Activated CD4-positive, alpha-beta T cell treated with anti-CD3 and anti-CD28 coated beads, Interleukin-2, amount 10 ng/mL, durations not matched to agents 7 days and 5 days (primary cell): ENCODE measurements at places on chromosomes 6 and 20. TPM values are rescaled to one million over a fixed set of nuclear protein-coding genes. Genes with fewer than 3 reads are reported as not detected.
A peak's percentile ranks its signal among the peaks of the same experiment; 100 is the strongest.

The MYMX gene
- not detected for total RNA-seq

The OGFRL1 gene
- total RNA-seq: 10.8 TPM

The NKAPL gene
- 0.12 TPM for total RNA-seq

The EXOC2 gene
- 43.6 TPM for total RNA-seq

The MYL9 gene
- total RNA-seq: 0.25 TPM

- DNase-seq: no peak
- no peaks in the 10 kb centered on the region for H3K4me1 ChIP-seq
- no peaks in the 10 kb centered on the region for H3K36me3 ChIP-seq
- H3K4me3 ChIP-seq: no peak overlapping the region
Measured at GRCh38 chr6:24464253-24465038, 24.9 kb downstream of the GPLD1 start.

DNA sequence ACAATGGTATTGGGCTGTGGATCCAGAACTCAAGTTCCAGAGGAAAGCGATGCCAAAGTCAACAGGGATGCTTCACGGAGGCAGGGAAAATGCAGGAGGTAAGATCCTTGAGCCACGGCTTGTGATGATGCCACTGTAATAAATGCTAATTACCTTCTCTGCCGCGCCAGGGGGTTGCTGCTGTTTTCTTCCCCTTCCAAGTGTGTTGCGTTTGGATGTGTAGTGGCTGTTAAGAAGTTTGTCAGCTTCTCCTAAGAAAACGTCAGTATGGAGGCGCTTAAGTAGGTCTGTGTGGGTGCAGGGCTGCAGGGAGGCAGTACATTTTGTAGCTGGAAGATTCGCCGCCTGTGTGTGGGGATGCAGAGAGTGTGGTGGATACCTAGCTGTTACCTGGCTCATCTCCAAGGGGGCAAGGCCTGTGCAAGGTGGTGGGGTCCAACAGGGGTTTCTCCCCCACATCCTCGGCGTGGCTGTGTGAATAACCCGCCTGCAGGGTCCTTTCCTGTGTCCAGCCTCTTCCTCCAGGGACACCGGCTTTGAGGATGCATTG is 318.7 kb downstream of the CDH4 start:
- no peak overlapping the region for H3K27ac ChIP-seq
- no peak for DNase-seq
- H3K27me3 ChIP-seq: no peaks in the 10 kb centered on the region
- no peak overlapping the region for H3K4me3 ChIP-seq
- no peaks in the 10 kb centered on the region for H3K4me1 ChIP-seq
- no peaks in the 10 kb centered on the region for H3K36me3 ChIP-seq

- no peaks in the 10 kb centered on the region for H3K4me1 ChIP-seq
- no peak overlapping the region for H3K27ac ChIP-seq
- H3K27me3 ChIP-seq: no peaks in the 10 kb centered on the region
- no peak overlapping the region for H3K4me3 ChIP-seq
Measured at GRCh38 chr6:118469468-118469867, 78.6 kb upstream of the PLN start.

DNA sequence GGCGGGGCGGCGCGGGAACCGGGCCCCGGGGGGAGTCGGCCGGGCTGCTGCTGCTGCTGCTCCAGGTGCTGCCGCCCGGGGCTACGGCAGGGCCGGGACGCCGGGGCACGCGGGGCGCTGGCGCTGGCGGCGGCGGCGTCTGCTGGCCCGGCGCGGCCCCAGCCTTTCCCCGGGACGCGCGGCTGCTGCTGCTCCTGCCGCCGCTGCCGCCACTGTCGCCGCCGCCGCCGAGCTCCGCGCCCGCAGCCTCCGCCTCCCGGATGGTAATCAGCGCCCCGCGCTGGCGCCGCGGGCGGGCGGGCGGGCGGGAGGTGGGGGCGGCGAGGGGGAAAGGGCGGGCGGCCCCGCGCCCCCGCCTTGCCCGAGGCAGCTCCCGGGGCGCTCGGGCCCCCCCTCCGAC is 306 bp downstream of the EBF4 start:
- peaks cover 17% of the 10 kb centered on the region for H3K4me1 ChIP-seq
- DNase-seq: no peak
- H3K27ac ChIP-seq: no peak overlapping the region

DNA sequence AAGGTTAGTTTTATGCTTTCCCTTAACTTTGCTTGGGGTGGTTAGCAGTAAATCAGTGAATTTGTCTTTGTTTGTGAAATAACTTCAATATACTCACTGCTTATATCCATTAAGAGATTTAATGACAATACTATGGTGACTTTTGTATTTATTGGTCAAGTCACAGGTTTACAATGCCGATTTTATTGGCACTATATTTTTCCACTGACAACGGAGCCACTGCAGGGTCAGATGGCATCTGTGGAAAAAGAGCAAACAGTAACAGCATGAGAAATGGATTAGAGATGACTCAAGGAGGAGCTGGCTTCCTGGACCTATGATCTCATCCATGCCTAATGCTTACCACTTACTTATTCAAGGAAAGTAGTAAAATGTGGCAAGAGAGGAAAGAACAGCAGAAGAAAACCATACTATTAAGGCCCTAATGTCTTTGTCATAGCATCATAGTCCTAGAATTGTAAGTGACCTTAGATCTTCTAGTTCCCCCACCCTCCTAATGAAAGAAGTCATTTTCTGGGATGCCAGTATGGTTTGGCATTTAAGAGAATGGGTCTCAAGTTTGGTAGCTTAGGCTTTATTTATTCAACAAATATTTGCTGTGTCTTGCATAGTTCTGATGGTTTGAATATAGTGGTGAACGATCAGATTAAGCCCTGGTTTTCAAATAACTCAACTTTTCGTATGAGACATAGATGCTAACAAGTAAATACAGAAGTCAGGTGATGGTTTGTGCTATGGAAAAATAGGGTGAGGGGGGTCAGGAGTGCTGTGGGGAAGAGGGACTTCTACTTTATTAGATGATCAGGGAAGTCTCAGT is 18.5 kb downstream of the RNF144B start:
- DNase-seq: no peak
- H3K4me1 ChIP-seq: peaks cover 6% of the 10 kb centered on the region
- H3K36me3 ChIP-seq: peaks cover 6% of the 10 kb centered on the region
- no peak overlapping the region for H3K27ac ChIP-seq
- H3K4me3 ChIP-seq: no peak overlapping the region
- no peaks in the 10 kb centered on the region for H3K27me3 ChIP-seq

GRCh38 chr20:44070139-44070900 is 116.7 kb downstream of the JPH2 start:
- H3K27me3 ChIP-seq: peaks cover 13% of the 10 kb centered on the region
- peak overlapping the region; percentile 97 for H3K27ac ChIP-seq
- H3K4me1 ChIP-seq: peaks cover 72% of the 10 kb centered on the region
- H3K36me3 ChIP-seq: no peaks in the 10 kb centered on the region
- peak; percentile 59 for DNase-seq

DNA sequence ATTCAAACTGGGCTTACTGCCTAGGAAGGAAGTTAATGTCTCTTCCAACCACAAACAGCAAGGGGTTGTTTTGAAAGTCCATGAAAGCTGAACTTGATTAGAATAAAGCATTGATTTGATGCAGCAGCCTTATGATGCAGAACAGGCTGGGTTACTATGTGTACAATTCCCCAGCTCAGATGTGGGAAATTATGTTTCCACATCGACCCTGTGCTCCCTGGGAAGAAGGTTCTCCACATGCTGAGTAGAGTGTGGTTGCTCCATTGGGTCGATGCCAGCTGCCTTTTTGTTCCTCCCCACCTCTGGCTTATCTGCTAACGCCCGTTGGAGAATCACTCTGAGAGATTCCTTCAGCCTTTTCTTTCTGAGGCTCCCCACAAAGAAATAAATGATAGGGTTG is 1.2 kb downstream of the MAS1L start:
- H3K27me3 ChIP-seq: peaks cover 16% of the 10 kb centered on the region
- no peak overlapping the region for H3K27ac ChIP-seq
